ENCODE measurements at places on chromosomes 16 and 17. TPM values are rescaled to one million over a fixed set of nuclear protein-coding genes. Genes with fewer than 3 reads are reported as not detected.

The ZNF205 gene
- total RNA-seq, result 9.1 TPM

DNA sequence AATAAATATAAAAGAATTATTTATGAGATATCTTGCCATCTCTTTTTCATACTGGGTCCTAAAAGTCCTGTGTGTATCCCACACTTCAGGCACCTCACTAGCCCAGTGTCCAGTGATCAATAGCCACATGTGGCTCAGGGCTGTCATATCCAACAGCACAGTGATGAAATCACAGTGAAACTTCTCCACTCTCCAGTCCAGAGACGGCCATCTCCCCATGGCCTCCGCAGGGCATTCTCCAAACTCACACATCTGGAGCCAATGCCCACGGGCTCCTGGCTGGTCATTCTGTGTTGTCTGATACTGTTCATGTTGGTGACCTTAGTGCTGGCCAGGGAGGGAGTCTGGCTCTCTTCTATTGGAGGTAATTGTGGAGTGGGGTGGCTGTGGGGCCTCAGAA lies 125.2 kb upstream of the SDK2 start:
- no peaks in the 10 kb centered on the region for H3K36me3 ChIP-seq
- no peak for DNase-seq
- H3K27ac ChIP-seq, result no peak overlapping the region
- H3K27me3 ChIP-seq, result no peaks in the 10 kb centered on the region
- H3K4me1 ChIP-seq, result no peaks in the 10 kb centered on the region

DNA sequence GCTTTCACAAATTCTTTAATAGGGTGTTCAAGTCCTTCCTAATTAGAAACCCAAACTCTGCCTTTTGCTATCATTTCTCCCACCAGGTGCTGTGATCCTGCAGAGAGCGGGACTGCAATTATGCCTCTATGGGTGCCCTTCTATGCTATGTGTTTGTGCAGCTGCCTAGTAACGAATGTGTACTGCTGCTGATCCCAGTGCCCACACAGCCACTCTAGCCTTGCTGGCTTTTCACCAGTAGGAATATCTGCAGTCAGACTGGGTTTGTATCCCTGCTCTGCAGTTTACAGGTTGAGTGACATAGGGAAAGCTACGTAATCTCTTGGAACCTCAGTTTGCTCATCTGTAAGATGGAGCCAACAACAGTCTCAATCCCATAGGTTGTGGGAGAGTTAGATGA lies 179.6 kb upstream of the IRX3 start:
- H3K27ac ChIP-seq, result no peak overlapping the region
- no peak for DNase-seq
- no peaks in the 10 kb centered on the region for H3K36me3 ChIP-seq
- no peak overlapping the region for H3K4me3 ChIP-seq
- no peaks in the 10 kb centered on the region for H3K4me1 ChIP-seq
- H3K27me3 ChIP-seq, result no peaks in the 10 kb centered on the region

DNA sequence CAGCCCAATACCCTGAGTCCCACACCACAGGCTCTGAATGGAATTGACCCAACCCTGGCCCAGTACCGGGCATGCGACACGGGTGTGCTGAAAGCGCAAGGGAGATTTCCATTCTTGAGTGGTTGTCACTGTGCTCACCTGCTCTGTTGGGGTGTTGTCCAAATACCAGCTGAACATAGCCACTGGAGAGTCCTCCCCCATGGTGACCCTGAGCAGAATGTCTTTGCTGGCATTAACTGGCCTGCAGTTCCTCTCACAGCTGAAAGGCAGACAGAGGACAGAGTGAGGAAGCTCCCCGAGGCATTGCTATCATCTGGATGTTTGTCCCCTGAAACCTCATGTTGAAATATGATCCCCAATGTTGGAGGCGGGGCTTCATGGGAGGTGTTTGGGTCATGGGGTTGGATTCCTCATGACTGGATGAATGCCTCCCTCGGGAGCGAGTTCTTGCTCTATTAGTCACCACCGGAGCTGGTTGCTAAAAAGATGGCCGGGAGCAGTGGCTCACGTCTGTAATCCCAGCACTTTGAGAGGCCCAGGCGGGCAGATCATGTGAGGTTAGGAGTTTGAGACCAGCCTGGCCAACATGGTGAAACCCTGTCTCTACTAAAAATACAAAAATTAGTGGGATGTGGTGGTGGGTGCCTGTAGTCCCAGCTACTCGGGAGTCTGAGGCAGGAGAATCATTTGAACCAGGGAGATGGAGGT lies 57.3 kb upstream of the BCO1 start:
- no peaks in the 10 kb centered on the region for H3K27me3 ChIP-seq
- peak overlapping the region; percentile 5 for H3K27ac ChIP-seq

DNA sequence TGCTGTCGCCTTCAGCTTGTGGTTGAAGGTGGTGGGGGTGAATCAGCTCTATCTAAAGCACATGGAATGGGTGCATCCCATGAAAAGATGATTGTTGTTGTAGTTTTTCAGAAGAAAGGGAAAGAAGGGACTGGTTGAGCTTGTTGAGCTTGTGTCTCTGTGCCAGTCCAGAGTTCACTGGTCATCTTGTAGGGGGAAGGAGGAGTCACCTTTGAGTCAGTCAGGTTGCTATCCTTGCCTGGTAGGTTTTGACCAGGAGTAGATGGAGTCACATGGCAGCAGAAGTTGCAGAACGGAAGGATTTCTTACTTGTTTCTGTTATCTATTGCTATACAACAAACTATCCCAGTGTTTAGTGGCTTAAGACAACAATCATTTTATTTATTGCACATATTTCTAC lies 73.3 kb downstream of the PLCG2 start:
- no peak for DNase-seq
- no peak overlapping the region for H3K4me3 ChIP-seq

DNA sequence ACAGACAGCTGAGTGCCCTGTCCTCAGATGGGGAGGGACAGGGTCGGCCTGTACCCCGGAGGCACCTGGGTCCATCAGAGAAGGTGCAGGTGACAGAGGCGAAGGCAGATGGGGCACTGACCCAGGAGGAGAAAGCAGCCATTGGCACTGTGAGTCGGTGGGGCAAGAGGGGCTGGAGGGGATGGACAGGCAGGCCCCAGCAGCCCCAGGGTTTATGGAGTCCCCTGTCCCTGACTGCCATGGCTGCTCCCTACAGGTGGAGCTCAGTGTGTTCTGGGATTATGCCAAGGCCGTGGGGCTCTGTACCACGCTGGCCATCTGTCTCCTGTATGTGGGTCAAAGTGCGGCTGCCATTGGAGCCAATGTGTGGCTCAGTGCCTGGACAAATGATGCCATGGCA lies 32.1 kb downstream of the ANKRD40 start:
- H3K36me3 ChIP-seq, result peaks cover 38% of the 10 kb centered on the region
- no peak overlapping the region for H3K27ac ChIP-seq
- H3K4me1 ChIP-seq, result peaks cover 23% of the 10 kb centered on the region
- DNase-seq, result peak; percentile 65

All from stomach (tissue), 19 donors.